ENCODE measurements at places on chromosomes 6 and 20.

- DNase-seq = peak; percentile 64
These were observed at the start of gene MC3R for GRCh38 chr20:56247954-56248782. Gene MC3R (plus strand): TSS chr20:56248732. CDS start chr20:56248844, 112 bp downstream.

DNA sequence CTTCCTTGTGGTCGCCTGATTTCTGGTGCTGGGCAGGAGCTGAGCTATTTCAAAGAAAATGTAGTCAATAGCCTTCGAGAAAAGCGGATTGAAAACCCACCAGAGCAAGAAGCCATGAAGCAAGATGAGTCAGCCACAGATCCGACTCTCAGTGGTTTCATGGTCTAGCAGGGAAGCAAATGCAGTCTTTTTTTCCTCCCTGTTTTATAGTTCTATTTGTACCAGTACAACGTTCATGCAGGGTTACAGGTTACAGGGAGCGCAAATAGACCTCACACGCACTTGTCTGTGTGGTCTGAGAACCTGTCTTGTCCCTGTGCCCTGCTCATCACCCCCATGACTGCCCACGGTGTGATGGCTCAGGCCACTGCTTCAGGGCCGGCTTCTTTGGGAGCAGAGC, 309.8 kb upstream of the SUPT3H start:
- DNase-seq = no peak

DNA sequence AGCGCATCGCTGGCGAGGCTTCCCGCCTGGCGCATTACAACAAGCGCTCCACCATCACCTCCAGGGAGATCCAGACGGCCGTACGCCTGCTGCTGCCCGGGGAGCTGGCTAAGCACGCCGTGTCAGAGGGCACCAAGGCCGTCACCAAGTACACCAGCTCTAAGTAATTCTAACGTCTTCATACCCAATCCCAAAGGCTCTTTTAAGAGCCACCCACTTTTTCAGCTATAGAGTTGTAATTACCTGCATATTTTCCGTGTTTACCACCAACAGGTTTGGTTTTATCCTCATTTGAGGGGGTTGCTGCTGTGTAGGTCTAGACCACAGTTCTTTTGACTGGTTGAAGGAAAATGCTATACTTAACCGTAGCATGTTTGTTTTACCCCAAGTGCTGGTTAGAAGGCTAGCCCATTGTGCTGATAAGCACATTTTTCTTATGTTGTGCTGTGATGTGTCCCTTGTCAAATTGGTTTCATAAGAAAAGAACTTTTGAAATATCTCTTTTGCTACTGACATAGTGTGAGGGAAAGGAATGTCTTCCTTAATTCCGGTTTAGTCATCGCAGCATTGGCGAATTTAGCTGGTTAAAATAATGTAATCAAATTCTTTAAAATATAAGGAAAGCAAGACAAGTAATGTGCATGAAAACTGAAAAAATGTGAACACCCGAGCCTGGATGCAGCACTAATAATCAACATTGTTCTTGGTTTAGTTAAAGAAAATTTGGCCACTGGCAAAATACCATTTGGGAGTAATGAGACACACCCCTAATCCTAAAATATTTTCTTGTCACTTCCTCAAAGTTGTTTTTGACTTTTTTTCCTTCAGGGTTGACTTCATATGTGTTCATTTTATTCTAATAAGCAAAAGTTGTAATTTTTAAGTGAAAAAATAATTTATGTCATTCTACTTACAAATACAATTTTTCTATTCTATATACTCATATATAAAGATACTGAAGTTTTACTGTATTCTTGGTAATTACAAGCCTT, 112.8 kb downstream of the HFE start:
- DNase-seq = peak; percentile 87

DNA sequence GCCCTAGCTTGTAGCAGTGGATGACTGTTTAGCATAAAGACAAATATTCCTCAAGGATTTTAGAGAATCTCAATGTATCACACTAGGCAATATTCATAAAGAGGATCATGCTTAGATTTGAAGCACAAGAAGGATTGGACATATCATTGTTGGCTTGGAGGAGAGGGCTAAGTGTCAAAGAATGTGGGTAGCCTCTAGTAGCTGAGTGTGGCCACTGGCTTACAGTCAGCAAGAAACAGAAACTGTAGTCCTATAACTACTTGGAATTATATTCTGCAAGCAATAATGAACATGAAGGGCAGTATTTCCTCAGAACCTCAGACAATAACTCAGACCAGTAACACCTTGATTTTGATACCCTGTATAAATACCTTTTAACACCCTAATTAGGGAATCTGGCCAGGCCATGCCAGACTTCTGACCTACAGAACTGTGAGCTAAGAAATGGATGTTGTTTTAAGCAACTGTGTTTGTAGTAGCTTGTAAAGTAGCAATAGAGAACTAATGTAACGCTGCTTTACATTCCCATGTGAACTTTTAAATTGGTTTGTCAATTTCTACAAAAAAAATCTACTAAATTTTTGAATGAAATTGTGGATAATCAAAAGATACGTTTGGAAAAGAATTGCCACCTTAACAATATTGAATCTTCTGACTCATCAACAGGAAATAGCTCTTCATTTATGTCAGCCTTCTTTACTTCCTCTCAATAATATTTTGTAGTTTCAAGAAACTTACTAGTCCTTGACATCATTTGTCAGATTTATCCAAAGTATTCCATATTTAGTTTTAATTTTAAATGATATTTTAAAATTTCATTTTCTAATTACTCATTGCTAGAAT, 65.2 kb upstream of the RSPO3 start:
- DNase-seq = no peak

DNA sequence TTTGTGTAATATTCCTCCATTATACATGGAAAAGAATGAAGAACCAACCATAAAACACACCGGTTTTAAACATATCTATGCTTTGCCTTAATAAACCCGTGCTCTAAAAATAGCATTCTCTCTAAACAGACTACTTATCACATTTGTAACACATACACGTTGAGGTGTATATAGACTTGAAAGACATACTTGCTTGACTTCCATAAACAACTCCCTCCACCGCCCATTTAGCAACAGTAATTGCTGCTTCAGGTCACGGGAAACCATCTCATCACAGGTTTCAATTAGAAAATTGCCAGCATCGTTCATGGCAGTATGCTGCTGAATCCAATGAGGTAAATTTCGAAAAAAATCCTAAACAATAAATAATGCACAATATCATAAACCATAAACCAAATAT, 174.0 kb downstream of the SYNE1 start:
- DNase-seq = no peak
